ENCODE measurements at places on chromosomes 11 and 22.

DNA sequence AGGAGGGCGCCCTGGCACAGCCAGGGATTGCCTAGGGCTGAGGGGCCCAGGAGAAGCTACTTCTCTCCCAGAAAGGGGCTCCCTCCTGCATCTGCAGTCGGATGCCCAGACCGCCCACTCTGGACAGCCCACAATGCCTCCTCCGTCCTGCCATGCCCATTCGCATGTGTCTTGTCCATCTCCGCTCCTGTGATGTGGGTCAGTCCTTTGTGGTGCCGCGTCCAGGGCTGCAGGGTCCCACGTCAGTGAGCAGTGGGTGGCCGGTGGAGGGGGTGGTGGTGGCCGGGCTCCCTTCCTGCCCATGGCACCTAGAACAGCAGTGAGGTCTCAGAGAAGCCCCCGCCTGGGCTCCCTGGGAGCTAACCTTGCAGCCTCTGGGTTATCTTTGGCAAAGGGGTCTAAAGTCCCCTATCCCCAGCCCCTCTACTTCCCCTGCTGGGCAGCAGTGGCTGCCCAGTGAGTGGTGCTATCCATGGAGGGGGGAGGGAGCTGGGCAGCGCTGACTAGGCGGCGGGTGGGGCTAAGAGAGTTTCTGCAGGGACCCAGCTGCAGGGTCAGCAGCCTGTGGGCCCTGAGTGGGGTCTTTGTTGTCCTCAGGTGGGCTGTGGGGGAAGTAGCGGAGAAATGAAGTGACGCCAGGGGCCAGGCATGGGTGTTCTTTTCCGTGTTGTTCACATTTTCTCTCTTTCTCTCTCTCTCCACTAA lies 41.1 kb downstream of the KCNC1 start:
- no peak for DNase-seq

DNA sequence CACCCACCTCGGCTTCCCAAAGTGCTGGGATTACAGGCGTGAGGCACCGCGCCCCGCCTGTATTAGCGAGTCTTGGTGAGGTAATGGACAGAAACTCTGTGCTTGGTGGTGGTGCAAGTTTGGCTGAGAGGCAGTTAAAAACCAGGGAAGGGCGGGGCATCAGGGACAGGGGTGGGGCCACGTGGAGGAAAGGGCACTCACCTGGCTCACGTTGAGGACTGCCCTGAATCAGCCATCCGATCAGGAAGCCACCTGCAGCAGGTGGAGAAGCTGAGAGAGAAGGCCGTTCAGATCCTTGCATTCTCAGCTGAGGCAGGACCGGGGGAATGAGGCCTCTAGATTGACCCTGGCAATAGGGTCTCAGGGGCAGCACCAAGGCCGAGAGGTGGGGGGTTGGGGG lies 12.1 kb upstream of the CHRM1 start:
- no peak for DNase-seq

- no peak for DNase-seq
Measured at GRCh38 chr22:40210818-40211217, 33.1 kb downstream of the TNRC6B start.

DNA sequence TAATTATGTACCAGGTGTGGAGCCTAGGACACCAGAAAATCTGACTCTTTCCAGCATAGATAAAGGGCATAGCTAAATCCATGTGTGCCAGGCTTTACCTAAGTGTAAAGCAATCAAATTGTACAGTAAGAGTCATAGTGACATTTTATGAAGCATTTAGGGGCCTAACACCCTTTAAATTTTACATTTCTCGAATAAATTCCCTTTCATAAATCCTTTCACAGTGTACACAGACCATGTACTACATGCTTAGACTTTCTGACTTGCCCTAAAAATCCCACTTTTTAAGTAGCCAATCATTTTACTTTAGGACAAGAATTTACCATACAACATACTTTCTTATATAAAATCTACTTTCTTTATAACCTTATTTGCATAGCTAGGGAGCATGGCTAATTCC lies 727.6 kb upstream of the LUZP2 start:
- no peak for DNase-seq

GRCh38 chr11:20027556-20028013 lies 132.7 kb downstream of the DBX1 start:
- no peak for DNase-seq

GRCh38 chr11:7486098-7486780 lies 933 bp downstream of the OLFML1 start:
- DNase-seq: no peak
